ENCODE measurements at places on chromosomes 3 and 15.

GRCh38 chr3:14439501-14440167 lies 37.2 kb downstream of the SLC6A6 start:
- DNase-seq, result peak; percentile 95

DNA sequence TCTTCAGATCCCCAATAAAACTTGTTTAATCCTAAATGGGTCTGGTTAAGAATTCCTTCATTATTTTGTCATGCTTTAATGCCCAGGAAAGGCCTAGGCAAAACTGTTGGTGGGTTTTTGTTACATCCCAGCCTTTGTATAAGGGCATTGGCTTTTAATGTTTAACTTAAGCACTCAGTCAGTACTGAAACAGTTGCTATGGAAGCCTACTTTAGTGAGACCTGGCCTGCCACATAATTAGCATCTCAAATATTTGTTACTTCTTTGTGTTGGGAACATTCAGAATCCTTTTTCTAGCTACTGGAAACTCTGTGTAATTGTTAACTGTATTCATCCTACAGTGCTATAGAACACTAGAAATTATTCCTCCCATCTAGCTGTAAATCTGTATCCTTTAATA lies 369.6 kb upstream of the ATP10A start:
- no peak for DNase-seq

- no peak for DNase-seq
These were observed 147.0 kb upstream of the VEPH1 start for GRCh38 chr3:157650172-157650571.

DNA sequence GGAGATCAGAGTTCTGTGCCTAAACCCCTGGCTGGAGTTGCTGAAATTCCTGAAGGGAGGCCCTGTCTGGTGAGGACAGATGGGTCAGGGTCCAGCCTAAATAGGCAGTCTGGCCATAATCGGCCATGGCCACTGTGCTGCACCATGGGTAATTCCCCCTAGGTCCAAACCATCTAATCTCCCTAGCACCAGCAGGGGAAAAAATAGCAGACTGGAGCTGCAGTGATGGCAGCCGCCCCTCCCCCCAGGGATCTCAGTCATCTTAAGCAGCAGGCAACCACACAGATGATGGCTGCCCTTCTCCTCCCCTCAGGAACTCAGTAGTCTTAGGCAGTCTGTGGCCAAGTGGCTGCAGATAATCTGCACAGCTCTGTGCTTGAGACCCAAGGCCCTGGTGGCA lies 68.4 kb upstream of the CD96 start:
- no peak for DNase-seq

GRCh38 chr15:42133886-42134502 lies 22.4 kb downstream of the PLA2G4F start:
- peak; percentile 62 for DNase-seq

DNA sequence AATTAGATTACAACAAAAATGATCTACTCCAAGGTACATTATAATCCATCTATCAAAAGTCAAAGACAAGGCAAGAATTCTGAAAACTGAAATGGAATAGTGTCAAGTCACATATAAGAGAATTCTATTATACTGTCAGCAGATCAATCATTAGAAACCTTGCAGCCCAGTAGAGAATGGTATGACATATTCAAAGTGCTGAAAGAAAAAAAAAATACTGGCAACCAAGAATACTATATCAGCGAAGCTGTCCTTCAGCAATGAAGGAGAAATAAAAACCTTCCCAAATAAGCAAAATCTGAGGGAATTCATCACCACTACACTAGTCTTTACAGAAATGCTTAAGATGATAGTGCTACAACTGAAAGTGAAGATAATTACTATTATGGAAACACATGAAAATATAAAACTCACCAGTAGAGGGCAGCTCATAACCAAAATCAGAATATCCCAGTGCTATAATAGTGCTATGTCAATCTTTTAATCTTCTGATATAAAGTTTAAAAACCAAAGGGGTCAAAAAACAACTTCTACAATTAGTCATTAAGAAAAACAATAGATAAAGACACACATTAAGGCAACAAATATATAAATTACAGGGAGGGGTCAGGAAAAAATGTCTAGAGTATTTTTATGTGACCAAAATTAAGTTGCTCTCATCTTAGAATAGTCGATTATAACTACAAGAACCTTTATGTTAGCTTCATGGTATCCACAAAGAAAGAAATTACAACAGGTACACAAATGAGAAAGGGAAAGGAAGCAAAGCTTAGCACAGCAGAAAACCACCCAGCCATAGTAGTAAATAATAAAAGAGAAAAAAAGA lies 190.7 kb upstream of the CNTN6 start:
- no peak for DNase-seq

DNA sequence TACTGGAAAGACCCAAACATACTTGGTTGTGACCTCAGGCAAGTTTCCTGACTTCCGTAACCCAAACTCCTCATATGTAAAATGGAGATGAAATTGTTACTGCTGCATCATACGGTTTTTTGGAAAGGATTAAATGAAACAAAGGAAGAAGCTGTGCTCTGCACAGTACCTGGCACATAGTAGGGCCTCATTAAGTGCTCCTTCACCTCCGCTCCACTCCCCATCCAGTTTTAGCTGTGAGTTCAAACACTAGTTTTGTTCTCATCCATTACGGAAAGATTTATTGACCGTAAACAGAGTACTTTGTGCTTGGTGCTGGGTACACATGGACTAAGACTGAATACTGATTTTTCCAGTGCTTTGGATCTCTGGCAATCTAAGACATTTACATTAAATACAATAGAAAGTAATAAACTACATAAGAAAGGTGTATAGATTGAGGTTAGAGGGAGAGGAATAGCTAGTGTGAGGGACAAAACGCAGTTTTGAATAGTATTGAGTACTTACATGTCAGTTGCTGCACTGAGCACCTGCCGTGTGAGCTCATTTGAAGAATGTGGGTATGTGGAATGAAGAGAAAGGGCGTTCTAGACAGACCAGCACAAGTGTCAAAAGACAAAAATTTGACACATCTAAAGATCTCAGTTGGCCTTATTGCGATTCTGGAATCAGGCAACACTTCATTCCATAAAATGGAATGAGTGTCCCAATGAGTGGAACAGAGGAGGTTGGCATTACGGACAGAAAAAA lies 594 bp upstream of the ICE2 start:
- peak; percentile 5 for DNase-seq

DNA sequence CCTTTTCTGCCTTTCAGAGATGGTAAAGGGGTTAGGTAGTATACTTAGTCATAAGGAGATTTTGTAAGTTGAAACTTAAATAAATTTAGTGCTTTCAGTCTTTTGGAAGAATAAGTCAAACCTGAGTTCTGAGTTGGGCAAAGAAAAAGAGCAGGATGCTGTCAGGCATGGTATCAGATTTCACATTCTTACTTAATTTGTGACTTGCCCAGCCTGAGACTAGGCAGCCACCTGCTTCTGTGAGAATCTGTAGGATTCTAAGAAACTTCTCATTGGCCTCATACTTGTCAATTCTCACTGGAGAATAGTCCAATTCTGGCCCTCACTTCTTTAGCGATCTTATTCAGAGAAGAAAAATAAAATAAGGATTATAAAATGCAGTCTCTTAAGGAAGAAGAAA lies 577.5 kb downstream of the DIPK2A start:
- peak; percentile 10 for DNase-seq

- DNase-seq, result no peak
These were observed 58.7 kb upstream of the MYRIP start for GRCh38 chr3:39750712-39751111.

DNA sequence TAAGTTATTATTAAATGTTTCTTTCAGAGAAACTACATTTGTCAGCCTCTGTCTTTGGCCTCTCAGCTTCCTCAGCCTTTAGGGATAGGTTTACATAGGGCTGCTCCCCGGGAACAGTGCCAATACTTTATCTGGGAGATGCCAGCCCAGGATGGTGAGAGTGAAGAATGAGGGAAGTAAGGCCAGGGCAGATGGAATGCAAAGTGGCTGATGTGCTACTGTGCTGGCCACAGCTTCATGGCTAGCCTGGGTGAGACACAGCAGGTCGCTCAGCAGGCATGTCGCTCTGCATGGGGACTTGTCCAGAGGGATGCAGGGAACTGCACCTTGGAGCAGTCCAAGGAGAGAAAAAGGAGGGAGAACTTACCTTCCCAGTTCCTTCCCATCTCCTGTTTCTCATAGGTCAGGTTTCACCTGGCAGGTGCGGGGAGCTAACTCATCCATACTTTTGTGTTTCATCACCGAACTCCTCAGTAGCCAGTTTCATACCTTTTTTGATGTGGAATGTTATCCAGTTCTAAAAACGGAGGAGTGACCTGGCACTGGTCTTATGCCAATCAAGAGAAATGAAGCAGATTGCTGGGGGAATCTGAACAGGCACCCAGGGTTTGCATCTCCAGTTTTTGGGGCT lies 30.9 kb upstream of the C15orf39 start:
- DNase-seq, result no peak

DNA sequence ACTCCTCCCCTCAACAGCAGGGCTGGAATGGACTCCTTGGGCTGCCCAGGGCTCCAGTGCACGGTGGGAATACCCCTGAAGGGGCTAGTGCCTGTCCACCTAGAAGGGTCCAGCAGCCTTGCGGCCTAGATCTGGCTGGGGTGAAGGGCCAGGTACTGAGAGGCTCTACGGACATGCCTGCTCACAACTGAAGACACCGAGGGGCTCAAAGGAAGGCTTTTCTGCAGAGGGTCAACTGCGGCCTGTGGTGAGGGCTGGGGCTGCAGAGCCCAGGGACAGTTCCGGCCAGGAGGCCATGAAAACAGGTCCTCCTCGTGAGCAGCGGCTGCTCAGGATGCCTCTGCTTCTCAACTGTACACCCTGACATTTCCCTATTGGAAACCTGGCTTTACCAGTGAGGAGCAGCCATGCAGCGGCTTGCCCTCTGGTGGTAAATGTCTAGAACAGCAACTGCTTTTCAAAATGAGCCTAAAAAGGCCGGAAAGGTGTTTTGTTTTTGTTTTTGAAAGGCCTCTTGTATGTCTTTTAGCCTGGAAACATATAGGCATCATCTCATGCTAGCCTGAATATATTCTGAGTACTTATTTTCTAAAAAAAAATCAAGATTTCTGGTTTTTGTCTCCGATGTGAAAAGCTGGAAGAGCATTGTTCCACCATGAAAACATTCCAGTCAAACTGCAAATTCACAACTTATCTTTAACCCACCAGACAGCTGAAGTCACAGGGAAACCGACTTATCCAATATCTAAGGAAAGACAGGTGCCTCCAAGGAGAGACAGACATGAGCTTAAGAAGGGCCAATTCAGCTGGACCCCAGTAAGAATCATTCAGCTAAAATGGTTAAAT lies 163.4 kb downstream of the KLF13 start:
- peak; percentile 54 for DNase-seq

- no peak for DNase-seq
These were observed 11.3 kb upstream of the MANF start for GRCh38 chr3:51373658-51374421.

- no peak for DNase-seq
These were observed 39.5 kb upstream of the GRM7 start for GRCh38 chr3:6821411-6821810.

- DNase-seq, result no peak
These were observed 22.7 kb downstream of the LARS2 start for GRCh38 chr3:45411081-45411480.

DNA sequence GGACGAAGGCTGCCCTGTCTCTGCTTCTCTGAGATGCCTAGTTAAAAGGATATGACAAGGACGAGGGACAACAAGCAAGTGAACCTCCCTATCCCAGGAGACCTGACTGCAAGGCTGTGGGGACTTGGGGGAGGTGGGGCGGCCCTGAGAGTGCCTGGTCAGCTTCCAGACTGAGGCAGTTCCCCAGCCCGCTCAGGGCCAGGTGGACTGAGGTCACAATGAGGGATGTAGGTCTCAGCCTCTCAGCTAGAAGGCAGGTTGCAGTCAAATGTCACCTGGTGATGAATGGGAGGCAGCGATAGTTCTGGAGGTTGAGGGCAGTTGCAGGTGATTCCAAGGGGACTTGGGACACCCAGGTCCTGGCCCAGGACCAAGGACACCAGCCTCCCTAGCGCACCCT lies 30.6 kb downstream of the TKT start:
- DNase-seq, result no peak

DNA sequence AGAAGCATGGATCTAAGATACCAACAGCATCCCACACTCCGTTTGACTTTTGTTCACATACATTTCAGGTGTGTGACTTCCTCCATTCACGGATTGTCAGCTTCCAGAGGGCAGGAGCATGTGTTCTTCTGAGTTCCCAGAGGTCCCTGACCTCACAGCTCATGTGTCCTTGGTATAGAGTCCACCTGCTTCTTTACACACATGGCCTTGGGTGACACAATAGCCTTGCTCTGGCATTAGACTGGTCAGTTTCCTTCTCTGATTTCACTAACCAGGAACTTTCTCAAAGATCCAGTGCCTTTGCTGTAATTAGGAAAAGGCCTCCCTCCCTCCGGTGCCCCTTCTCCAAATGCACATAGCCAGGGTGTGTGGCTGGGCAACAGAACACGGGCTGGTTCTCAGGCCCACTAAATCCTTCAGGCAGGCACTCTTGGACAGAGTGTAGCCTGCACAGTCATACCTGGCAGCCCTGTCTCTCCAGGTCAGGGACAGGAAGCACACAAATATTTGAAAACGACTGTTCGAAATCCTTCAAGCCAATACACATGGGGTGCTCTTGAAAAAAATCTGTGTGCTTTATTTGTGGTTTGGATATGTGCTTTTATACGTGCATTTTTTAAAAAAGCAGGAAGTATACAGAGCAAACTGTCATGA lies 81.1 kb downstream of the TRIM42 start:
- no peak for DNase-seq

GRCh38 chr15:67746450-67746849 lies 78.9 kb upstream of the SKOR1 start:
- DNase-seq, result no peak

DNA sequence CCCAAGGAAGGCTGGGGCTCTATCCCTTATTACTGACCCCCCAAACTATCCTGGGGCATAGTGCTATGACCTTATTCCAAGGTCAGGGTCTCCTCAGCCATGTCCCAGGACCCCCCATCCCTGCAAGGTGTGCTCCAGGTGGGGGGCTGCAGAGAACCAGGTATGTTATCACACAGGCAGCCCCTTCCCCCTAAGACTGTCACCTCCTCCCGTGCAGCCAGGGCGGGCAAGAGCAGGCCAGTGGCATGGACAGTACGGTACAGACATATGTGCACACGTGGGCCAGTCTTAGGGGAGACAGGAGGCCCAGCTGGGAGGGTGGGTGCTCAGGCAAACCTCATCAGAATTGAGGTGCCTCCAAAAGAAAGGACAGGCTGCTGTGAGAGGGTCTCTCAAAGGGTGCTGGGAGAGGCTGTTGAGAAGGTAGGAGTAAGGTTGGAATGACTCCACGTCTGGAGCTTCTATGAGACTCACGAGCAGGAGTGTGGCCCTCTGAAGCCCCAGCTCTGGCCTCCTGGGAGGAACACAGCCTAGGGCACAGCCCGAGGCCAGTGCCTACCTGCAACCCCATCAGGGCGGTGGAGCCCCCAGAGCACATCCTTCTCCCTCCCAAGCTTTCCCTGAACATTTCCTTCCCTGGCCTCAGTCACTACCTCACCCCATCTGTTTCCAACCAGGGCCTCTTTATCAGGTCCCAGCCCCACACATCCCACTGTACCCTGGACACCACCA lies 1.7 kb upstream of the COL7A1 start:
- no peak for DNase-seq
